Naive thymus-derived CD4-positive, alpha-beta T cell (primary cell): ENCODE measurements at places on chromosomes 16 and 17. TPM values are rescaled to one million over a fixed set of nuclear protein-coding genes. Genes with fewer than 3 reads are reported as not detected.

Gene TMEM256
- 56.2 and 58.5 TPM in 2 replicates for total RNA-seq

DNA sequence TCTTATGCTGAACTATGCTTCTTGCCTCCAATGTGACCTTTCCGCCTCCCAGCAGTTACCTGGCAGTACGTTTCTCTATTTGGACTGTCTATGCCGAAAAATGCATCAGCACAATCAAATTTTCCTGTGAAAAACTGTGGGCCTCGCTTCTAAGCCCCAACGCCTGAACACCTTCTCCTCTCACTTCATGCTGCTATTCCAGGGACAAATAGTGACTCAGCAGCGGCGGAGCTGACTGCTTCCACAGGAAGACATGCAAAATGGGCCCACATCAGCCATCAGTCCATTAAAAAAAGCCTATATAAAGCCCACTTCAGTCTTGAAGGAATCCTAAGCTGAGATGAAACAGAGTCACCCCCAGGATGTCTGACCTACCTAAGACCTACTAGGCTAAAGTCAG, 10.5 kb upstream of the PIP4K2B start:
- no peak for DNase-seq

- no peak for DNase-seq
Measured at GRCh38 chr17:45046537-45047125, 4.8 kb downstream of the DCAKD start.

DNA sequence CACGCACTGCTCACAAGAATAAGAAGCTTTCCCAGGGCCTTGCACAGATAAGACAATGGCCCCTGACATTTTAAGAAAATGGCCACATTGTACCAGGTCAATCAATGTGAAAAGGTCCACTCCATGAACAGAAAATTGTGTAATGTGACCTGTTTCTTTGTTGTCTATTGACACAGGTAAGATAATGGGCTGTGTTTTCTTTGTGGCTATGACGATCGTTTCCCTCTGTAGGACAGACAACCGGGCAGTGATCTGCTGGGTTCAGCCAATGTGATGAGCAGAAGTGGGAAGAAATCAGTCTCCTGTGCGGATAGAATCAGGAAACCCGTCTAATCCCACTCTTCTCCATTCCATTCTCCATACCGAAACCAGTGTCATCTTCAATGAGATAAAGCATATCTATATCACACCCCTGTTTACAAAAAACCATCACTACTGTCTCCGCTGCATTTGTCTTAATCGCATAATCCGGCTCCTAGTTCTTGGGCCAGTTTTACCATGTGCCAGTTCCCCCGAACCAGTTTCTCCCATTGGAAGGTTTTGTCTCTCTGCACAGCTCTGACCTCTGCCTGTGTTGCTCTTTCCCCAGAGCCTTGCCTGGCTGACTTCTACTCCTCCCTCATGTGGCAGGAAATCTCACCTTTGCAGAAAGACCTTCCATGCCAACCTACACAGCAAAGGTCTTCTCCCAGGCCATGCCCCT, 66.9 kb upstream of the ATF7IP2 start:
- DNase-seq: no peak

DNA sequence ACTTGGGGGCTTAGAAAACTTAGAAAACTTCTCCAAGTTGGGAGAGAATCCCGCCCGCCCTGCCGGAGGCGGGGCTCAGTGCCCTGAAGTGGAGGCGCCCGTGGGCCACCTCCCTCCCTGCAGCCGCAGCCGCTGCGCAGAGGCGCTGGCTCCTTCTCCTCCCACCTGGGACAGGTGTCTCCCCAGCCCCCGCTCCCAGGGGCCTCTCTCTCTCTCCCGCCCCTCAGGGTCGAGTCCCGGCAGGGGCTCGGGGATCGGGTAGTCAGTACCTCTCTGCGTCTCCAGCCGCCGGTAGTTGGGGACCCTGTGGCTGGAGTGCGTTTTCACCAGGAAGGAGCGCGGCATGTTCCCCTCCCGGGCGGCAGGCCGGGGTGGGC, 257 bp downstream of the SNAI3 start:
- peak; percentile 60 for DNase-seq
